ENCODE measurements at places on chromosomes 3 and 15. TPM values are rescaled to one million over a fixed set of nuclear protein-coding genes. Genes with fewer than 3 reads are reported as not detected.

DNA sequence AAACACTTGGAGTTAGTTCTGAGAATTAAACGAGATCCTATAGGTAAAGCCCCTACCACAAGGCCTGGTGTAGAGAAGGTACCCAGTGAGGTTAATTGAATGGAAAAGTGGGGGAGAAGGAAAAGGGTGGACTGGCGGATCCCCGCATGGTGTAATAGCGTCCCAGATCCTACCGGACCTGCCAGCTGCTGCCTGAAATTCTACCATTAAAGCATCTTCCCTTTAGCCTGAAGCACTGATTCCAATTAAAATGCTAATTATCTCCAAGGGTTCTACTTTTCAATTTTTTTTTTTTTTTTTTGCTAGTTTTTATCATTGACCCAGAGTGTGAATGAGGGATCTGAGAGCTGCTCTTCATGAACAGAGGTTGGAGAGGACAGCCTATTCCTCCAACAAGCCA is 237.9 kb downstream of the TLE3 start:
- DNase-seq, result no peak

DNA sequence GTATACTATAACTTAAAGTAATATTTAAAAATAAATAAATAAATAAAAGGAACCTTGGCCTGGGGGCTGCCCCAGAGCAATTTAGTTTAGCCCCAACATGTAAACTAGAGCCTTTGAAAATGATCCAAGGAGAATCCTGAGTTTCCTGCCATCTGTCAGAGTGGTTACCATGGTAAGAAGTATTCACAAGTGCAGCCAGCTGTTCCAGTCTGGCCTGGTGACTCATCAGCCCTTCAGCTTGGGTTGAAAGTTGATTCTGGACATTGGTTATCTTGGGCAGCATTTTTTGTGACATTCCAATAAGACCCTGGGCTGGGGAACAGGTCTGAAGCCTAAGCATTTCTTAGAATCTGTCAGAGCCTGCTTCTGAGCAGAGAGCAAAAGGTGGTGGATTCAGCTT is 72.7 kb upstream of the LRTM1 start:
- no peak for DNase-seq

- no peak for DNase-seq
These were observed 22.6 kb upstream of the LIMD1 start for GRCh38 chr3:45571969-45572368.

- DNase-seq, result no peak
These were observed 17.1 kb upstream of the RFC4 start for GRCh38 chr3:186823386-186823785.

- no peak for DNase-seq
These were observed 161.9 kb upstream of the RGMA start for GRCh38 chr15:93250950-93251349.

GRCh38 chr15:34436956-34437442 is 609 bp downstream of the GOLGA8A start:
- peak; percentile 39 for DNase-seq

- no peak for DNase-seq
These were observed 7.9 kb upstream of the STAB1 start for GRCh38 chr3:52487050-52487787.

- DNase-seq, result no peak
These were observed 28.5 kb upstream of the CMTM6 start for GRCh38 chr3:32531010-32531647.

DNA sequence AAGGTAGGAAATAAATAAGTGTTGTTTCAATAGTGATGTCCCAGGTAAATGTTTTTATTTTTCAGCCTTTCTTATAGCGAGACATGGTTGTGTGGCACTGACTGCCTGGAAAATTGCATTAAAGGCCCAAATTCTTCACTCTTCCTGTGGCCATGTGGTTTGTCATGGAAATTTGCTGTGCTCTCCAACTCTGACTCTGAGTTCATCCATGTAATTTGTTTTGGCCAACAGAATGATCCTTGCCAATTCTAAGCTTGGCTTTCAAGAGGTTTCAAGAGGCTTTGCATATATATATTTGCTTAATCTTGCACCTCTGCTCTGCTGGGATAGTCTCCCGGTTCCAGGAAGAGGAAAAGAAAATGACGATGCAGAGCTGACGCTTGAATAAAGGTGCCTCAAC is 107.5 kb upstream of the ARHGEF26 start:
- no peak for DNase-seq

- no peak for DNase-seq
These were observed 38.5 kb downstream of the HMCES start for GRCh38 chr3:129317014-129317771.

DNA sequence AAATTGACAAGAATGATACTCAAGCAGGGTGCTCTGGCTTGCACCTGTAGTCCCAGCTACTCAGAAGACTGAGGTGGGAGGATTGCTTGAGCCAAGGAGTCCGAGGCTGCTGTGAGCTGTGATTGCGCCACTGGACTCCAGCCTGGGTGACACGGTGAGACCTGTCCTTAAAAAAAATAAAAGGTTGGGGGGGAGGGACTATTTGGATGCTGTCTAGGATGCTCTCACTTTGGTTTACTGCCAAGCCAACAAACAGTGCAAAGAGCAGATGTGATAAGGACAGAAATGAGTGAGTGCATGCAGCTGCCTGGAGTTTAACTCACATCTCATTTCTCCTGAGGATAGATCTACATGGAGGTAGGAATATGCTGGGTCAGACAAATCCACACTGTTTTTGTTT is 130.0 kb downstream of the FRMD4B start:
- no peak for DNase-seq

DNA sequence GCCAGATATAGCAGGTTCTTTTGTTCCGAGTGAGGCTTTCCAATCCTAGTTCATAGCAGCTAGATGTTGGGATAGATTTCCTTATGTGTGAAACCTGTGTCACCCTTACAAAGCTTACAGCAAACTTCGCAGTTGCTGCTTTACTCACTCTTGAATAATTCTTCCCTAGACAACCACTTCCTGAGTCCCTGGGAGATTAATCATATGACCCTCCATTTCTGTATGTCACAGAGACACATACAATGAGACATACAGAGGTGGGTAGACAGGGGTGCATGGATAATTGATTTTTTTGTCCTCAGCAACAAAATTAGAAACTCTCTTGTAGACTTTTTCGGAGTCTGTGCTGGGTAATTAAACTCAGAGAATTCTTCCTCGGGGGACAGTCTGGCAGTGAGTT is 163.2 kb downstream of the NSUN3 start:
- no peak for DNase-seq

DNA sequence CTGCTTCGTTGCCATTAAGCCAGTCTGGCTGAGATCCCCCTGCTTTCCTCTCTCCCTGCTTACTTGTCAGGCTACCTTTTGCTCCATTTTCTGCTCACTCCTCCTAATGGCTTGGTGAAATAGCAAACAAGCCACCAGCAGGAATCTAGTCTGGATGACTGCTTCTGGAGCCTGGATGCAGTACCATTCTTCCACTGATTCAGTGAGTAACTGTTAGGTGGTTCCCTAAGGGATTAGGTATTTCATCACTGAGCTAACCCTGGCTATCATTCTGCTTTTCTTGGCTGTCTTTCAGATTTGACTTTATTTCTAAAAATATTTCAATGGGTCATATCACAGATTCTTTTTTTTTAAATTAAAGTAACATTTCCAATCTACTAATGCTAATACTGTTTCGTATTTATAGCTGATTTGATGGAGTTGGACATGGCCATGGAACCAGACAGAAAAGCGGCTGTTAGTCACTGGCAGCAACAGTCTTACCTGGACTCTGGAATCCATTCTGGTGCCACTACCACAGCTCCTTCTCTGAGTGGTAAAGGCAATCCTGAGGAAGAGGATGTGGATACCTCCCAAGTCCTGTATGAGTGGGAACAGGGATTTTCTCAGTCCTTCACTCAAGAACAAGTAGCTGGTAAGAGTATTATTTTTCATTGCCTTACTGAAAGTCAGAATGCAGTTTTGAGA is 25.0 kb downstream of the CTNNB1 start:
- no peak for DNase-seq

DNA sequence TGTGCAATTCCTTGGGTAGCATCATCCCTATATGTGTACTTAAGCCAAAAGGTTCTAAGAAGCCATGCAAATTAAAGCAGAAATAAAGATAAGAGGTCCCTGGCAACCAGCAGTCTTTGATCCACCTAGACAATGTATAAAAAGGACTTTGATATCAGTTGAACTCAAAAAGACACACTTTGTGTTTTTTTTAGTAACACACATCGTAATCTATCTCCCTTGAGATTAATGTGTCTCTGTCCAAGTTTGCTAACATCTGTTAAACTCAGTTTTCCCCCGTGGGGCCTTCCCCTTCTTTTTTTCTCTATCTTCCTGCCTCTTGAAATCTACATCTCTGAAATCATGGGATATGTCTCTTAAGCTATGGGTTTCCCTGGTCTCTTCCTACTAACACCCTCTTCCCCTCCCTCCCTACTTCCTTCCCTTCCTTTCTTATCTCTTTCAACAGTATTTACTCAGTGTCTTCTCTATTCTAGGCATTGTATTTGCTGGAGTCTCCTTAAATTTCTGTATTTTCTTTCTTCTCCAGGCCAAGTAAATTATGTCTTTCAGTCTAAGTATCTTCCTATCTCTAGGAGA is 27.7 kb downstream of the ALDH1A2 start:
- no peak for DNase-seq

- no peak for DNase-seq
These were observed 64.2 kb downstream of the ABTB1 start for GRCh38 chr3:127736801-127737539.

GRCh38 chr3:43953814-43954692 is 263.3 kb downstream of the ABHD5 start:
- no peak for DNase-seq

- DNase-seq, result peak; percentile 26
These were observed 1.2 kb upstream of the FAM81A start for GRCh38 chr15:59436774-59437141.

DNA sequence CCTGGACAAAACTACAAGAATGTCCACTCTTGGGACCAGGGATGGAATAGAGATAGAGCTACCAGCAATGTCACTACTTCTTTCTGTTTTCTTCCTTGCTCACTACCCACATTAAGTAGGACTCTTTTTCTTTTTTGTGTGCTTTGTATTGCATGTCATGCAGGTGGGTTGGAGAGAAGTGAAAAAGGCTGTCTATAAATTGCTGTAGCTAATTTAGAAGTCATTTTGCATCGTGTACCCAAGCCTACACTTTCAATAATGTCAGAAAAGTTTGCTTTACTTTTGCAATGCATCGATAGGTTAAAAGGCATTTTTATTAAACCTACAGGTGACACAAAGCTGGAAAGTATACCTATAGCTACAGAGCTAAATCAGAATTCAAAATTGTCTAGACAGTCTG is 58.9 kb downstream of the GTF2E1 start:
- DNase-seq, result no peak

GRCh38 chr15:32952901-32953532 is 235.2 kb downstream of the GREM1 start:
- no peak for DNase-seq

DNA sequence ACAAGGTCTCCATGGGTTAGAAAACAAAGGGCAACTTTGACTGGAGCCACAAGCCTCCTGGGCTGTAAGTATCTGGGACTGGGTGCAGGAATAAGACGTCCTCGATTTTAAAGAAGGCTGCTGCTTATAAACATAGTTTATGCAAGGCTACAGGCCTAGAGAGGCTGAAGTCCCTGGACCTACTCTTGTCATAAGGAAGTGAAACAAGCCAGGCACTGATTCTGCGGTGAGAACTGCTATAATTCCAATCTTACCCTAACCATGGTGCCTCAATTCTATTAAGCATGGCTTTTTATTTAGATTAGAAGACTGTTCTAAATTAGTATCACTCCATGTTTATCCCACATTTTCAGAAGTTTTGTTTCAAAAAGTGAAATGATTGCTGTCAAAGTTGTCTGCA is 777.6 kb downstream of the PLOD2 start:
- no peak for DNase-seq

DNA sequence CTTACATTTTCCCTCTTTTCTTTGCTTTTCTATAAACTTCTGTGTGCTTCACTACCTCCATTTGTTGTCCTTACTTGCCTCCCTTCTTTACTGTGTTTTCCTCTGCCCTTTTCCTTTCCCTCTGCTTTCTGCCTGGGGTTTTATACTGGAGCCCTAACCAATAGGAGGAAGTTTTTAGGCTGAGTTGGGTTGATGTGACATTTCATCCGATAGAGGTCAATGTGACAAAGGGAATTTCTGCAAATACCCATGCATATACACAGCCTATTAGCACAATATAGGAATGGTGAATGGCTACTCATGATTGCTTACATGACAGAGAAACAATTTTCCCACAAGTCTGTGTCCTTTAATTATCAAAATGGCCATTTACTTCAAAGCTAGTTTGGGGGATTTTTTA is 153.0 kb upstream of the ARPP21 start:
- no peak for DNase-seq

- DNase-seq, result no peak
These were observed 1.7 kb upstream of the CLN6 start for GRCh38 chr15:68231102-68231818.

GRCh38 chr3:23496165-23496564 is 293.0 kb downstream of the UBE2E2 start:
- no peak for DNase-seq

DNA sequence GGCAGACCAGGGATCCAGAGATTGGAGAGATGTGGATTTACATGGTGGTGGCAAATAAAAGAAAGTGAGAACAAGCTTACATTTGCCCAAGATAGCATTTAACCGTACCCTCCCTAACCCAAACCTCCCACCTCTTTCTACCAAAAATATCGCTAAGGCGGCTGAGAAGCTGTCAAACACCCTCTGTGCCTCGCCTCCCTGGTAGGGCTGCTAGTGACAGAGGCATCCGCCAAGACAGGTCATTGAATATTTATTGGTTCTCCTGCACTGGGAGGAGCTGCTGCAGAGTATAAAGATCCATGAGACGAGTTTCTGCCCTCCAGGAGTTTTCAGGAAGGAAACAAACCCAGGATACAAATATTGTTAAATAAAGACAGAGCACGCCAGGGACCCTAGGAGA is 107.3 kb upstream of the TMC3 start:
- DNase-seq, result no peak

DNA sequence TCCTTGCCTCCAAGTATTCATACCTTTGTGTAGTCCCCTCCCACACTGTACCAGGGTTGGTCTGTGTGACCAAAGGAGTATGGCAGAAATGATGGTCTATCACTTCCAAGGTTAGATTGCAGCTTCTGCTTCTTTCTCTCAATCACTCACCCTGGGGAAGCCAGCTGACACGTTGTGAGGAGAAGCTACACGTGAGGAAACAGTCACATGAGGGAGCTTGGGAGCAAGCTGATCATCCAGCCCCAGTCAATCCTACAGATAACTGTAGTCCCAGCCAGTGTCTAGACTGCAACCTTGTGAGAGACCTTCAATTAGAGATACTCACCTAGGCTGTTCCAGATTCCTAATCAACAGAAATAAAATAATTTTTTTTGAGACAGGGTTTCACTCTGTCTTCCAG is 6.2 kb upstream of the ZNF774 start:
- no peak for DNase-seq

MOBP gene
- not detected for total RNA-seq

CKMT1A gene
- 3.8 TPM for total RNA-seq

CLRN1 gene
- not detected for total RNA-seq

MESD gene
- total RNA-seq, result 29.6 TPM

OCA2 gene
- total RNA-seq, result 4.1 TPM

ARPIN gene
- total RNA-seq, result 5.3 TPM

CXCR6 gene
- 0.27 TPM for total RNA-seq

HTR3E gene
- not detected for total RNA-seq

CHRM5 gene
- total RNA-seq, result 0.18 TPM

SEMA6D gene
- not detected for total RNA-seq

SERINC4 gene
- not detected for total RNA-seq

STAC gene
- total RNA-seq, result not detected

SHF gene
- total RNA-seq, result 10.7 TPM

THAP10 gene
- total RNA-seq, result 7.8 TPM

Measured in G401 (cell line).